NCI-H1417 (cell line): ENCODE measurements at places on chromosomes 11 and 22.

- DNase-seq: no peak
Observed at GRCh38 chr11:107951155-107951554, 22.9 kb downstream of the RAB39A start.

DNA sequence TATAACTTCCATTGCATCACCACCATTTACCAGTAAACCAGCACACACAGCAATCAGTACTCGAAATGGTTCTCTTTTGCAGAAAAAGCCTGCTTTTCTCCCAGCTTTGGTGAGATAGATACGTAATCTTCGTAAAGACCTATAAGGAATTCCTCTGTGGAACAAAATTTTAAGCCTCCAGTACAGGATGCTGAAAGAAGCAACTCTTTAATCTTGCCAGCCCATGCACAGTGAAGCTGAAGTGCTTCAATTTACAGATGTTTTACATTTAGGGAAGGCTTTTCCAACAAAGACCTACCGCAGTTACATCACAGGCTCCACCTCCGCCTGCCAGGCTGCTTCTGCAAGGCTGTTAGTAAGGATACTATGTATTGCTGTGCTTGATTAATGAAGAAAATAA is 1.9 kb downstream of the ELMOD1 start:
- DNase-seq: no peak

- DNase-seq: no peak
Observed at GRCh38 chr11:83000381-83000780, 71.3 kb downstream of the RAB30 start.

GRCh38 chr11:30533445-30533947 is 52.7 kb downstream of the MPPED2 start:
- DNase-seq: peak; percentile 89

DNA sequence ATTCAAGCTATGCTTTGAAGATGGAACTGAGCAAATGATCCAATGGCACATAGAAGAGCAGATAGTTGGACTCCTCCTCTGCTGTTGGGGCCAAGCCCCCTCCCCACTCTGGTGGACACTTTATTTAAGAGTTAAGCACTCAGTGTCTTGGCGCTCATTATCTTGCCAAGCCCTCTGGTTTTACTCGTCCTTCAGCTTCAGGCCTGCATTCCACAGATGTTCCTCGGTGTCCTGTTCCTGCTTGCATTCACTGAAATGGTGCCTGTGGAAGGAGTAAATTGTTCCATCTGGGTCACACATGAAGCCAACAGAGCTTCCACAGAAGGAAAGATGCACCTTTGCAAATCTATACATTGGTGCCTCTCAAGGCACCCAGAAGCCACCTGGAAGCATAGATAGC is 26.1 kb downstream of the MAML2 start:
- no peak for DNase-seq

GRCh38 chr11:61041755-61042518 is 60.4 kb upstream of the CD5 start:
- DNase-seq: peak; percentile 96

- DNase-seq: no peak
Observed at GRCh38 chr11:102763440-102763839, 17.0 kb downstream of the MMP10 start.

GRCh38 chr22:37566903-37567798 is 6.9 kb downstream of the CDC42EP1 start:
- DNase-seq: peak; percentile 72

DNA sequence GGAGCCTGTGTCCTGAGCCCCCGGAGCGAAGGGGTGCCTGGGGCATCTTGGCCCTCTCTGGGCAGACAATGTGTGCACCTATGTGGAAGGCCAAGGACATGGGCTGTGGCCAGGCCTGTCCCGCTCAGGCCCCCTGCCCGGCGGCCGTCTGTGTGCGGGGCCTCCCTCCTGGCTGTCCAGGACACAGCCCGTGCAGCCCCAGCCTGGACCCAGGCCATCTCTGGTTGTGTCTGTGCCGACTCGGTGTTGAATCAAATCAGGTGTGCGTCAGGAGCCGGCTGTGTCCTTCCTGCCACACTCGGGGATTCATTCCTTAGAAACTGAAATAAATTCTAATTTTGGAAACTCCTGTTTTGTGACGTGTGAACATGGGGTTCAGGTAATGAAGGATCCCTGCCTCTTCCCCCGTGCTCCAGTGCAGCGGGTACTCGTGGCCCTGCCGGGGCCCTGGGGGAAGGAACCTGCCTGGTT is 1.5 kb upstream of the SELENOO start:
- DNase-seq: no peak

DNA sequence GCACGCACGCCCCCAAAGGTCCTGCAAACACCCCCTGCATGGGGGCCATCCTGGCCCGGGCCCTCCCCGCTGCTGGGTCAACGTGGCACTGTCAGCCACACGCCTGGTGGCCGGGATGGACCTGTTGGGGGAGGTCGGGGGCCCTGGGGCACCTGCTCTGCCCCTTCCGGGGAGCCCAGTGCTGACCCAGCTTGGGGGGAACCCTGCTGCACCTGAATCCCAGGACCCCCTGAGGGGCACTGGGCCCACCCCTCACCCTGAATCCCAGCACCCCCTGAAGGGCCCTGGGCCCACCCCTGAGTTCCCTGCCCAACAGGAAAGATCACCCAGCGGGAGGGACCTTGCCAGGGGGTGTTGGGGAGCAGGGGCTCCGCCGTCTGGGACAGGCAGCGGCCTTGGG is 413 bp upstream of the MUC6 start:
- DNase-seq: no peak

GRCh38 chr11:7480113-7480512 is 5.2 kb upstream of the OLFML1 start:
- DNase-seq: no peak

GRCh38 chr22:30245985-30246813 is at the start of gene LIF:
Gene LIF, minus strand, starts transcription at chr22:30246759. Its CDS starts 64 bp downstream, at chr22:30246695.
- no peak for DNase-seq

- peak; percentile 45 for DNase-seq
Observed at GRCh38 chr11:117824571-117825537, at the start of gene FXYD2. Gene FXYD2, minus strand, starts transcription at chr11:117824744. Its CDS starts 66 bp downstream, at chr11:117824678.

GRCh38 chr11:84130646-84131427 is 844.7 kb upstream of the CCDC90B start:
- DNase-seq: no peak

DNA sequence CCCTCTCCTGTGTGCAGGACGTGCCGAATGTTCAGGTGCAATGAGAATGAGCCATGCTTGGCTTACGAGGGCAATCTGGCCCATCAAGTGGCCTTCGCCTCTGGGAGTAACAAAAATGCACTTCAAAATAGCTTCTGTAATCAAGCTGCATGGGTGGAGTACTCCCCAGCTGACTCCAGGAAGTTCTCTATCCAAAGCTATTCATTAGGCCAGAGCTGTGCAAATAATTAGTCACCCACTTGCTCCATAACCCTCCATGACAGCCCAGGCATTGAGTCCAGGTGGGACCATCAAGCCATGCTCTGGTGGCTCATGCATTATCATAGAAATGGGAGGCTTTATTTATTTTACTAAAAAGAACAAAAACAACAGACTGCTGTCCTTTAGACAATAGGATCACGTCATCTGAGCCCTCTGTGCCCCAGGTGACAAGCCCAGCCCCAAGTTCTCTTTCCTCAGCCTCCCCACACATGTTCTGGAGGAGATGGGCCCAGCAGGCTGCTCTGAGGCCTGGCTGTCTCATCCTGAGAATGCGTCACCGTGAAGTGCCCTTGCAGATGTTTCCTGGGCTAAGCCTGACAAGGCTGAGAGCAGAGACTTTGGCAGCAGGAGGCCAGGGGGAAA is 244.7 kb downstream of the ETS1 start:
- DNase-seq: peak; percentile 94
